Occipital lobe (tissue), 3 donors: ENCODE measurements at places on chromosomes 2 and 18.

GRCh38 chr2:23485841-23486683 lies 101.1 kb downstream of the KLHL29 start:
- DNase-seq, result no peak

GRCh38 chr2:200451511-200451910 lies 58.4 kb downstream of the KCTD18 start:
- no peak for DNase-seq

DNA sequence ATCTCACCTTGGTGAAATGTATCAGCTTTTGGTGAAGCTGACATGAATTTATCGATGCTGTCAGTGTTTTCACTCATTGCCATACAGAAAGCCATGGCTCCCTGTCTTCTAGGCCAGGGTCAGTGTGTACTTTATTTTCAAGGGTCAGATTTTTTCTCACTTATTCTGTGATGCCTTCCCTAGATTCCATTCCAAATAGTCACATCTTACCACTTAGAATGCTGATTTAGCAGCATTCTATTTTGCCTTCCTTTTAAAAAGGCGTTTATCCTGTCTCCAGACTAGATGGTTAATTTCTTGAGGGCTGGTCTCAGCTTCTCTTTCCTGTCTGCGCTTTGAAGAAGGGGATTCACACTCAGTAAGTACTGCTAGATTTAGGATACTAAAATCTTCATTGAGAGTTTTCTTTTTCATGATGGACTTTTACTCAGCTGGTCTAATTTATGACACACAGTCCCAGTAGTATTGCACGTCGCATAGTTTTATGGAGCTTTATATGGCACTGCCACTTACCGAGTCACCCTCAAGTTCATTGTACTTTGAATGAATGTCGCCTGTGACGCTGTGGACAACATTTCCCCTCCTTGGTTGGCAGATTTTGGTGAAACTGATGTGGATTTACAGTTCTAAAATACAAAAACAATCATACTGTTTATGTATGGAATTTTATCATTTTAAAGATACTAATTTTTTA lies 194.0 kb downstream of the ZNF407 start:
- no peak for DNase-seq

DNA sequence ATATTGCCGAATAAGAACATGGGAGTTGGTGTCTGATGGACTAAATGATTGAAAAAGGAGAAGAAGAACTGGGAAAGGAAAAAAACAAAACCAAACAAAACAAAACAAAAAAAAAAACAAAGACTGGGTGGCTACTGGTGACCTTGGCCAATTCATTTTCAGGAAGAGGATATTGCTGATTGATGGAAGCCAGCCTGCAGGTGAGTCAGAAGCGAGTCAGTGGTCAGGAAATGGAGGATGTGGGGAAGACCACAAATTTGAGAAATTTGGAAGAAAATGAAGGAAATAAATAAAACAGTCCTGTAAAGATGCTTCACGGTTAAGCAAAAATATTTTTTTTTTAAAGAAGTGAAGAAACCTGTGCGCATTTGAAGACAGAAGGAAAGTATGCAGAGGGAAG lies 296.9 kb downstream of the ZNF521 start:
- DNase-seq, result no peak

DNA sequence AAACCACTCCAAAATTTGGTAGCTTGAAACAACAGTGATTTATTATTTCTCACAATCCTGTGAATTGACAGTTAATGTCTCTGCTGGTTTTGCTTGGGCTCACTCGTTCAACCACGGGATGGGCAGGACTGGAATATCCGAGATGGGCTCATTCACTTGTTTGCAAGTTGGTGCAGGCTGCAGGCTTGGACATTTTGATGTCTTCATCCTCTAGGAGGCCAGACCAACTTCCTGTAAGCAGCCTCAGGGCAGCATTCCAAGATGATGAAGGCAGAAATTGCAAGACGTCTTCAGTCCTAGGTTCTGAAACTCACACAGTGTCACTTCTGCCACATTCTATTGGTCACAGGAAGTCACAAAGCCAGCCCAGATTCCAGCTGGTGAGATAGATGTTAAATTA lies 47.1 kb downstream of the GPR39 start:
- DNase-seq, result no peak

- no peak for DNase-seq
Observed at GRCh38 chr2:44452069-44452583, 90.4 kb downstream of the CAMKMT start.
